DMS53 (cell line): ENCODE measurements at places on chromosomes 16 and 17.

GRCh38 chr16:89290887-89291286, 73.4 kb downstream of the ZNF778 start:
- DNase-seq = no peak

DNA sequence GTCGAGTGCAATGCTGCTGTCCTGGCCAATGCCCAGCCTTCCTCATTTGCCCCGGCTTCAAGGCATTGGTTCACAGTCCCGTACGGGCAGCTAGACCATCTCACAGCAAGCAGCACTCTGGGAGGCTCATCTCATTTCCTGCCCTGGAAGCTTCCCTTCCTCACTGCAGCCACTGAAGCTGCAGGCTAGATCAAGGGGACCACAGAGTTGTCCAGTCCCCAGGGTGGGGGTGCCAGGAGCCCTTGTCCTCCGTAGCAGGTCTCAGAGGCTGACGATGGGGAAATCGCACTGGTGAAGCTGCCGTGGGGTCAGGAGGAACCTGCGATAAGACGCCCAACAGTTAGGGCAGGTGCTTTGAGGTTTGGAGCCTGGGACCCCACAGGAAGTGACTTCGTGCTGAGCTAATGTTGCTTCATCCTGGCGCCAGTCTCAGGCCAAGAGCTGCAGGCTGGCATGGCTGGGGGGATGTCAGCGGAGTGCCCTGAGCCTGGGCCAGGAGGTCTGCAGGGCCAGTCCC, at the start of gene SPNS3:
Gene SPNS3 (plus strand): TSS at position 426 of the 517 bp plus-strand sequence. CDS start 28 bp downstream, at position 454.
- DNase-seq = no peak

DNA sequence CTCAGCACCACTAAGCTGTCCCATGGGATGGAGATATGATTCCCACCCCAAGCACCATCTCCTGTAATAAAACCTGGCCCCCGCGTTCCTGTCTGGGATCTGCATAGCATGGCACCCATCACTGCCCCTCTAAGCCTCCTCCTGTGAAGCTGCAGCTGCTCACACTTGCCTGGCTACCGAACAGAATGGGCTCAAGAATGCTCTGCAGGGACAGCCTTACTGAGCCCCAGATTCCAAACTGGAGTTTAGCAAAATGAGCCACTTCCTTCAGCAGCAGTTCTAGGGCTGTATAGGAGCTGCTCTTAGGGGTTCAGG, 256.1 kb downstream of the CPPED1 start:
- no peak for DNase-seq

GRCh38 chr16:12087901-12088421, 111.4 kb downstream of the SNX29 start:
- DNase-seq = peak; percentile 64

GRCh38 chr17:38729886-38730525, at the start of gene CISD3:
Gene CISD3, plus strand, starts transcription at chr17:38730341. Its CDS starts 18 bp downstream, at chr17:38730359.
- DNase-seq = peak; percentile 85

- no peak for DNase-seq
Observed at GRCh38 chr17:64270885-64271284, 7.8 kb upstream of the TEX2 start.

DNA sequence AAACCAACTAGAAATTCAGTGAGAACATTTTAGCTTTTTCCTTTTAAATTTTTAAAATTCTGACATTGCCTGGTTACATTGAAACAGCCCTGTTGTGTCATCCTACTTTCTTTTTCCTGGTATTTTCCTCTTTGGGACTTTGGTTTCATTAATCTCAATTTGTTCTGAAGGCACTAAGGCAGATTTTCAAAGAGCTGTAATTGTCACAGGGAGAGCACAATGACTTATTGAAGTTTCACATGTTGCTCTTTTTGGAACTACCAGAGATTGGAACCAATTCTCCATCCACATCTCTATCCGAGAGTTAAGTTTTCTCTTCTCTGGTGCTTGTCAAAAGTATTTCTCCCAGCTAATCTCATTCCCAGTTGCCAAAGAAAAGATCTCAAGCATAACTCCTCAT, 144.7 kb upstream of the TBX2 start:
- no peak for DNase-seq

DNA sequence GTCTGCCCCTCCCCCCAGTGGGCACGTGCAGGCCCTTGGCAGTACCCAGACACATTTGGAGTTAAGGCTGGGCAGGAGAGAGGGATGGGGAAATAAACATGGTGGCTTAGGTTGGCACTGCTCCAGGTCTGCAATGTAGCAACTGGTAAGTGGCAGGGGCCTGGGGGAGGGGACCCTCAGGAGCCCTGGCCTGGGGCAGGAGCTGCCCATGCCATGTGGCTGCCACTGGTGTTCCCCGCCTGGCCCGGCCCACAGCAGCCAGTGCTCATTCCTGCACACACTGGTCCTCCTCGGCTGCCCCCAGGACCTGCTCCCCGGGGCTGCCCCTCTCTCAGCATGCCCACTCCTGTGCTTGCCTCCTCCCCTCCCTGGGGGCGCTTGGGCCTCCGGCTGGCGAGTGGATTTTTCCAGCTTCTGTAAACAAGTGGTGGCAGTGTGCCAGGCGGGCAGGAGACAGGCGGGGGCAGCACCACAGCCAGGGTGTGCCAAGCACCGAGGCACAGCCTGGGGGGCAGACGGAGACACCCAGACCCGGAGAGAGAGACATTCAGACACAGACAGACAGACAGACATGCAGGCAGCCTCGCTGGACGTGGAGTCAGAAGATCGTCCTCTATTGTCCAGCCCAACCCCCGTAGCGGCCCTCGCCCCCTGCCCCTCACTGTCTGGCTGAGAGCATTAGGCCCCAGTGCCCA, 9.4 kb downstream of the THRA start:
- DNase-seq = peak; percentile 75

GRCh38 chr17:77147357-77147801, 6.6 kb downstream of the SEC14L1 start:
- no peak for DNase-seq

DNA sequence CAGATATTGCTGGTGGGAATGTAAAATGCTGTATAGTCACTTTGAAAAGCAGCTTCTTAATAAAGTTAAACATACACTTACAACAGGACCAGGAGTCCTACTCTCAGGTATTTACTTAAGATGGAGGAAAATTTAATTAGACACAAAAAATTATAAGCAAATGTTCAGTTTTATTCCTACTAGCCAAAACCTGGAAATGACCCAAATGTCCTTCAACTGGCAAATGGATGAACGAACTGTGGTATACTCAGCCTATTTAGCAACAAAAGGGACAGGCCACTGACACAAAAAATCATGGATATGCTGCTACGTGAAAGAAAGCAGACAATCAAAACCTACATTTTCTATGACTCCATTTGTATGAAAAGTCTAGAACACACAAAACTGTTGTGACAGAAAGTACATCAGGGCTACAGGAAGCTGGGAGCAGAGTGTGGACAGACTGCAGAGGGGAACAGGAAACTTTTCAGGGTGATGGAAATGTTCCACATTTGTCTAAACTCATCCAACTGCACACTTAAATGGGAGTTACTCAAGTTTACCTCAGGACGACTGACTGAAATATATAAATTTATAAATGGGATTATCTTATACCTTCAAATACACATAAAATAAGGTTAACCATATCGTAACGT, 49.3 kb upstream of the MNT start:
- DNase-seq = no peak

- no peak for DNase-seq
Observed at GRCh38 chr17:12422651-12423050, 243.0 kb upstream of the MYOCD start.

- DNase-seq = no peak
Observed at GRCh38 chr16:5549802-5550201, 452.2 kb upstream of the EEF2KMT start.

DNA sequence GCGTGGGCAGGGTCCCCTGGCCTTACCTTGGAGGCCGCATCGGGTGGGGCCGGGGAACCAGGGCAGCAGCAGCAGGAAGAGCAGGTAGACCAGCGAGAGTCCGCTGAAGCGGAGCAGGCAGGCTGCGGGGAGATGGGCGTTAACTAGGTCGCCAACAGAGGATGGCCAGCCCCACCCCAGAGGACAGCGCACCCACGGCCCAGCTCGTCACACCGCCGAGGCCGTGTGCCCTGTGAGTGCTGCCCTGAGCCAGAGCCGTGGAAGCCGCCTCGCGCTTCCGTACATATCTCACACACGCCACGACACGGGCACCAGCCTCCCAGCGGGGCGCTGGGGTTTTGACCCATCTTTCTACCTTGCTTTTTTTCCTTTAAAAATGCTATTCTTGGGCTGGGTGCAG, 35.7 kb downstream of the PIEZO1 start:
- DNase-seq = no peak

GRCh38 chr16:83455716-83456115, 352.1 kb upstream of the HSBP1 start:
- no peak for DNase-seq

DNA sequence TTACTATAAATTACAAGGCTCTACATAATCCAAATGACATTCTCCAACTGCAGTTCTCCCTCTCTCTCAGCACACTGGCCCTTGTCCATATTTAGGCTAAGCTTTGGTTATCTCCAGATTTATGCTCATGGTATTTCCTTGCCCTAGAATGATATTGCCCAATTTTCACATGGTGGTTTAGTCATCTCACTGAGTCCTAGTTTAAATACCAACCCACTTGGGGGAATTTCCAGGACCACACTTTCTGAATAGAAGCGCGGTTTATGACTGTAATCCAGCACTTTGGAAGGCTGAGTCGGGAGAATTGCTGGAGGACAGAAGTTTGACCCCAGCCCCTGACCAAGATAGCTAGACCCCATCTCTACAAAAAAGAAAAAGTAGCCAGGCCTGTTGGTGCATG, 280.1 kb upstream of the MON1B start:
- DNase-seq = no peak

DNA sequence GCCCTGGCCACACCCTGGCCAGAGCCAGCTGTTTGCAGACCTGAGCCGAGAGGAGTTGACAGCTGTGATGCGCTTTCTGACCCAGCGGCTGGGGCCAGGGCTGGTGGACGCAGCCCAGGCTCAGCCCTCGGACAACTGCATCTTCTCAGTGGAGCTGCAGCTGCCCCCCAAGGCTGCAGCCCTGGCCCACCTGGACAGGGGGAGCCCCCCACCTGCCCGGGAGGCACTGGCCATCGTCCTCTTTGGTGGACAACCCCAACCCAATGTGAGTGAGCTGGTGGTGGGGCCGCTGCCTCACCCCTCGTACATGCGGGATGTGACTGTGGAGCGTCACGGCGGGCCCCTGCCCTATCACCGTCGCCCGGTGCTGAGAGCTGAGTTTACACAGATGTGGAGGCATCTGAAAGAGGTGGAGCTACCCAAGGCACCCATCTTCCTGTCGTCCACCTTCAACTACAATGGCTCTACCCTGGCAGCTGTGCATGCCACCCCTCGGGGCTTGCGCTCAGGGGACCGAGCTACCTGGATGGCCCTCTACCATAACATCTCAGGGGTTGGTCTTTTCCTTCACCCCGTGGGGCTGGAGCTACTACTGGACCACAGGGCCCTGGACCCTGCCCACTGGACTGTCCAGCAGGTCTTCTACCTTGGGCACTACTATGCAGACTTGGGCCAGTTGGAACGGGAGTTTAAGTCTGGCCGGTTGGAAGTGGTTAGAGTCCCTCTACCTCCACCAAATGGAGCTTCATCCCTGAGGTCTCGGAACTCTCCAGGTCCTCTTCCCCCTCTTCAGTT, 578 bp downstream of the AOC2 start:
- no peak for DNase-seq

DNA sequence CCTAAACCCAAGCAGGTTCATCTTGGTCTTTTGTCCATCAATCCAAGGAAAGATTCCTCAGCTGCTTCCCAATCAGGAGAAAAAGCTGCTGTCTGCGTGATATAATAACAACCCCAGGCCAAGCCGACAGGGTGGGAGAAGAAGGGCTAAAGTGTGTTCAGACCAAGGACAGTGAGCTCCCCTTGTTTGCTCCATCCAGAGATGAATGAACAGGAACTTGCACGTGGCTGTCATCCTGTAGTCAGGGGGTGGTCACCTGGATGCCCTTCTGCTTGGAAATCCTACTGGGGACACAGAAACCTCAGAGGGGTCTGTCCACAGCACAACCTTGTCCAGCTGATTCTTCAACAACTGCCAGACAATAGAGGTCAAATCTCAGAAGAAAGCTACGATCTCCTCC, 414.5 kb downstream of the SOX9 start:
- no peak for DNase-seq

GRCh38 chr17:48549281-48549630, 4.3 kb upstream of the HOXB2 start:
- no peak for DNase-seq

DNA sequence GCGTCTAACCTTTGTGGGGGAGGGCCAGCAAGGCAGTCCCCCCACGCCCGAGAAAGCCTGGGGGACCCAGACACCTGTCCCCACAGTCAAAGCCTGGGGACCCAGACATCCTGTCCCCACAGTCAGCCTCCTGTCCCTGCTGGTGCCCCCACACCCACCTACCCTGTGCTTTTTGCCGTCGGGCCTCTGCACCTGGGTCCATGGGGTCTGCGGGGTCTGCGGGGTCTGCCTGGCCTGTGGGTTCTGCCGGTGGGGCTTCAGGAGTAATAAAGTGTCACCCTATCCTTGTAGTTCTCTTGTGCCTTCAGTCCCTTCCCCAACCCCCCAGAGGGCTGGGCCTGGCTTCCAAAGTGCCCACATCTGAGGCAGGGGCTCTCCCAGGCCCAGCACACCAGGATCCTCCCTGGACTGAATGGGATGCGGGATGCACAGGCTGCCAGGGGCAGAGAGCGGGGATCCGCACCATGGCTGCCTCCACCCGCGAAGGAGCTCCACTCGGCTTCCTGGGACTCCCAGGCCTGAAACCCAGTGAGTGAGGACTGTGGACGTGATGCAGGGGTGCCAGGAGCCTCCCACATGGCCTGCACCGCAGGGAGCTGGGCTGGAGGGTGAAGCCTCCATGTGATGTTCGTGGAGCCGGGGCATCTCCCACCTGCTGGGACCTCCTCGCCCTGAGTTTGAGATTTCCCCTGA, 16.3 kb upstream of the DPEP1 start:
- no peak for DNase-seq

DNA sequence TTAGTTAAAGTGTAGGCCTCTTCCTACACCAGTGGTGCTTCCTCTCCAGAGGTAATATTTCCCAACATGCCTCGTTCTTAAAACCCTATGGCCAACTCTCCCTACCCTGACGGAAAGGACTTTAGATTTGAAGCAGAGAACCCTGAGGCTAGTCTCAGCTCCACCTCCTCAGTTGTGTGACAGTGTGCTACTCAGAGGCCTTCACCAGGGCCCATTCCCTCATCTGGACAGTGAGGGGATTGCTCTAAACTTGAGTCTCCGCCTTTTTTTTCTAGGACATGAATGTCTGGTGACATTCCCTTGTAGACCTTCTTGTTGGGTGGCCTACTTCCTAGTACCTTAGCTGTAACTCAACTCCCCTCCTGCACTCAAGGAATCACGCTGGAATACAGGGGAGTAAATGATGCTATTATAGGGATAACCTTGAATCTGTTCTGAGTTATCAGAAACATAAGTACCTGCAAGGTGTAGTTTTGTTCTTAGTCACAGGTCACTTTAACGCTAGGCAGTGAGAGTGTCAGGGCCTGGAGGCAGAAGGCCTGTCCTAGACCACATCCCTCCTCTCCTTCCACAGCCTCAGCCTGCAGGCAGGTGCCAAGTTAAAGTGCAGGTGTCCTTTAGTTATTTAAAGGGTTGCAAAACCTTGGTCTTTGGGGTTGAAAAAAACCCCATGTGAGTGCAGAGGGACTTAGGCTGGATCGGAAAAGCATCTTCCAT, 26.9 kb downstream of the LDHD start:
- no peak for DNase-seq
